ENCODE measurements at places on chromosomes 4 and X.

DNA sequence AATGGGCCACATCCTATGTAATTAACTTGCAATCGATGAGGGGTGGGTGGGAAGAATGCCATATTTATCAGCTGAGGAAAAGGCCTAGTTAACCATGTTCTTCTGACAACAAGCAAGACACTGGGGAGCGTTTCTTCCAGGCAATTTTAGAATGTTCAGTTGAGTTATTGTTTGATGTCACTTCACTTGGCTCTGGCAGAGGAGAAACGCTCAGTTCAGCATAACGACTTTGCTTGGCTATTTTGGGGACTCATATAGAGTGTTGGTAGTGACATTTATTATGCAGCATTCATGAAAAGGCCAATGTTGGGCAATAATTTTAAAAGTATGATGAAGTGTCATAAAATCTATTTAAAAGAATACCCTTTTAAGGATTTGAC, 648 bp downstream of the SYNPO2 start:
- DNase-seq = no peak

GRCh38 chrX:100648458-100649417, 4.7 kb downstream of the SRPX2 start:
- no peak for DNase-seq

DNA sequence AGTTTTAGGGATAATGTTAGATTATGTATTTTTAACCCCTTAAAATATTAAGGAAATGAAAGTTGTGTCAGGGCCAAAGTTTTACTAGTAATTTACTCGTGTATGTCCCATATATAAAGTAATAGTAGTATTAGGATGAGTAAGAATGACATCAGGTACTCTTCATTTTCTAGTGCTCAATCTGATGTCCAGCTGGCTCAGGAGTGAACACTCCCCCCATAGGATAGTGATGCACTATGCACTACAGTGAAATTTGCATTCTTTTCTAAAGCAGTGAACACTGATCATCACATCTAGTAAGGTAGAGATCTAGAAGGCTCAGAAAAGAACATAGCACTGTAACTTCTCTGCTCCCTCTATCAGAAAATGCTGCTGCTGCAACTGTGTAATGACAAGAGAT, 409.7 kb downstream of the GLUD2 start:
- DNase-seq = no peak

DNA sequence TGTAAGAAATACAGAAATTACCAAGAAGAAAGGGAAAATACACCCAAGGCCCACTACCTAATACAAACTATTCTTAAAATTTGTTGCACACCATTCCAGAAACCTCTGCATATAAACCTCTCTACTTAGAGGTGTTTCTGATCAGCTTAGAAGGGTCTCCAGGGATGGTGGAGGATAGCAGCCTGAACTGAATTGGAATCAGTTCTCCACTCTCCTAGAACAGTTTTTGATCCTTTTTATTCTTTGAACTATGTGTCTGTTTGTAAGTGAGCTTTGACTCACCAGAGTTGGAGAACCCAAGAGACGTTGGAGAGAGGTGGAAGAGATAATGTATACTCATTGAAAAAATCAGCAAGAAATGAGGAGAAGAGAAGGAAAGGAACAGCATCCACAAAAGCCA, 96.6 kb upstream of the OTUD4 start:
- no peak for DNase-seq

DNA sequence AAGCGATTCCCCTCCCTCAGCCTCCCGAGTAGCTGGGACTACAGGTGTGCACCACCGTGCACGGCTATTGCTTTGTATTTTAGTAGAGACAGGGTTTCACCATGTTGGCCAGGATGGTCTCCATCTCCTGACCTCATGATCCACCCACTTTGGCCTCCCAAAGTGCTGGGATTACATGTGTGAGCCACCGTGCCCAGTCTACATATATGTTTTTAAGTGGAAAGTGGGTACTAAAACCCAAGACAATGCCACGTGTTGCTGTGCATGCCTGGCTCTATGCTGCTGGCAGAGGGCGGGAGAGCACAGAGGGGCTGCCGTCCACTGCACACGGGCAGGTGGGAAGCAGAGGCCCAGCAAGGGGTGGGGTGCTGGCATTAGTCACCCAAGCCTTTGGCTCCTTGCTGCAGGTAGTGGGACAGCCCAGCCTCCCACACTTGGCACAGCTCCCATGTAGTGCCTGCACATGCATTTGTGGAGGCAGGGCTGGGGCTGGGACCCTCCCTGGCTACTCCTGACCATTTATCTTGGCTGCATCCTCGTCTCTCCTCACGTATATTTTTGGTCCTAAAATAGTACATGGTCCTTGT, 3.5 kb downstream of the EMD start:
- DNase-seq = no peak

GRCh38 chrX:63652086-63652765, 132.8 kb downstream of the ARHGEF9 start:
- DNase-seq = no peak

DNA sequence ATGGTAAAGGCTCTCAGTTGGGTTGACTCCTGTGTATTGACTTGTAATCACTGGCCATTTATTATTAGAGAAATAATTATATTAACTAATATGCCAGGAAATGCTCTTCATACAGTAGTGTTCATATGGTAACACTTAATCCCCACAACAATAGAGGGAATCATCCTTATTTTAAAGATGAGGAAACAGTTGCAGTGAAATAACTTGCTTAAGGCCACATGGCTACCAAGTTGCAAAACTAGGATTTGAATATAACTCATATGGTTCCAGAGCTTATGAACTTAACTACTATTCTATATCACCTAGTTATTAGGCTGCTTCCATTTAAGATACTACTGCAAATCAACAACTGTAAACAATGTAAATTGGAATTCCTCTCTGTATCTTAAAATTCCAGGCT, 143.5 kb upstream of the HPGD start:
- DNase-seq = no peak

- no peak for DNase-seq
Observed at GRCh38 chr4:150070464-150071170, 7.6 kb upstream of the DCLK2 start.

DNA sequence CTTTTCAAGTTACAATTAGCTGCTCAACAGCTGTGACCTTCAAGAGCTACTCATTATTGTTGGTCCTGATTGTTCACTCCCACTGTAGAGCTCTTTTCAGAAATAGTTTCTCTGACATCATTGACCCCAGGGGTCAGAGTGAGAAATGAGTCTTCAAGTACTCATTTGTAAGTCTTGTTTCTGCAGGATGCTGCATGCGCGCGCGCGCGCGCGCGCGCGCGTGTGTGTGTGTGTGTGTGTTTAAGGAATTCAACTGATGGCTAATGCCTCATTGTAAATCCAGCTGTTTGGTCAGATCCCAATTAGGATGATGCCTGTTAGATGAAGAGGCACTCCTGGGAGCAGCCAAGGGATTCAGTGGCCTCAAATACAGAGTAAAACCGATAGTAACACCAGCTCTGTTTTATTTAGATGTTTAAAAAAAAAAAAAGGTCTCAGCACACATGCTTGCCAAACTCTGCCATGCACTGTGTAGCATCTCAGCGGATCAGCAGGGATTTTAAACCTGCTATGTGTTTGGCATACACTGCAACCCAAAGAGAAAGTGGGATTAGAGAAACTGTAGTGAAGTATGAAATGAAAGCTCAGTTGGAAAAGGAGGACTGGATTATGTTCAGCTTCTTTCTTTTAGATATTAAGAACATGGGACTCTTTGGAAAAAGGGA, 332.3 kb downstream of the ADGRL3 start:
- DNase-seq = no peak

DNA sequence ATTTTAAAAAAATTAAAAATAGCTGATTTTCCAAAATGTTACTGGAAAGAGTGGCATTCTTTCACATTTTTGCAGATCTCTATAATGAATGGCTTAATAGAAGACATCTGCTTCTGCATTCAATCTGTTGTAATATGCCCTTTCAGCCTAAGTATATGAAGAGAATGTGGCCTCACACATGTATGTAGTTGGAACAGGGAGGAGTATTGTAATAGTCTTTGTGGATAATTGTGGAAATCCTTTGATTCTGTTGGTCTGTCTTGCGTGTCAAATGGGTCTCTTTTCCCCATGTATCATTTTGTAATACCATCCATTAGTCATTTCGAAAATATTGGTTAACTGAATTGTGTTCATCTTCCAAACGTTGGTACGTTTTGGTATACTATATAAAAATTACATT, 11.6 kb downstream of the TXLNG start:
- DNase-seq = no peak

DNA sequence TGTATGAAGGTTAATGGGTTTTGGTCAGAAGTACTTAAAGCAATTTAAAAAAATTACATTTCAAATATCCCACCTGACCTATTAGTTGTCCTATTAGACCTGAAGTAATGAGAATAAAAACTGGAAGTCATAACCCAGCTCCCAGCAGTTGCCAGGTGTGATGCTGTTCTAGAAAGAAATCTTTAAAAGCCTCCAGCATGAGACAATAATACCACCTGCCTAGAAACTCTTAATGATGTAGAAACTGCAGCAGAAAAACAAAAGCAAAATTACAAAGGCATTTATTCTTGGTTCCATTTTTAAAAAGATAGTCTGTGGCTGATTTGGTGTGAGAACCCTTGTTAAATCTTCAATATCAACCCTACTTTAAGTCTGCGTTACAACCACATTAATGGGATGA, 1137.7 kb upstream of the TENM3 start:
- no peak for DNase-seq

- DNase-seq = no peak
Observed at GRCh38 chr4:6188687-6189305, 11.6 kb downstream of the JAKMIP1 start.

DNA sequence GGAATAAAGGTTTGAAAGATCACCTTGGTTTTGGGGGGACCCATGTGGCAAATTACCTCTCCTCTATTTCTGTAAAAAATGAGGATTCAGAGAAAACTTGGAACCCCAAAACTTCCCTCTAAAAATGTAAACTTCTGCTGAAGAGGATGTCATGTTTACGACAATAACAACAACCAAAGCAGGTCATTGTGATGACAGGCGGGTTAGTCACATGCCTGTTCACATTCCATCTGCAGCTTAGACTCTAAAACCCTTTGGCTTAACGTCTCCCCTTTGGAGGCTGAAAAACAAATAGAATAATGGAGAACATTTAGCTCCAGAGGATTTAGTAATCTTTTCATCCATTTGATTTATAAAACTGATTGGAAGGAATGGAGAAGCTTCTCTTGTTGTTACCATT, 75.0 kb upstream of the FAM9C start:
- DNase-seq = no peak

DNA sequence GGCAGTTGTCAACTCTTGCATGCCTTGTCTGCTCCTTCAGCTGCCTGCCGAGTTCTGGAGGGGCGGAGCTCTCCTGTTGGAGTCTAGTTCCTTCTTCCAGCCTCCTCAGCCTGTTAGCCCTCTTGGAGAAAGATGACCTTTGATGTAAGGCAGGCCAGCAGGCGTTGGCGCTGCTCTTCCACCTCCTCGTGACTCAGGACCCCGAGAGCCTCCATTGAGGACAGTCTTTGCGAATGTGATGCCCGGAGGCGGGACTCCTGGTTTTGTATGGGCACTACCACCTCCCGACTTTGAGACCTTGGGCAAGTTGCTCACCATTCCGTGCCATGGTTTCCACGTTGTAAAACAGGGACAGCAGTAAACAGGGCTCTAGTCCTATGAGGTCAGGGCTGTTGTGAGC, 108.3 kb downstream of the TENM3 start:
- DNase-seq = no peak

- no peak for DNase-seq
Observed at GRCh38 chr4:116122124-116122523, 963.3 kb downstream of the TRAM1L1 start.

GRCh38 chr4:173910891-173911290, 372.6 kb downstream of the FBXO8 start:
- DNase-seq = no peak

GRCh38 chrX:39855748-39856129, 242.0 kb downstream of the BCOR start:
- peak; percentile 89 for DNase-seq

DNA sequence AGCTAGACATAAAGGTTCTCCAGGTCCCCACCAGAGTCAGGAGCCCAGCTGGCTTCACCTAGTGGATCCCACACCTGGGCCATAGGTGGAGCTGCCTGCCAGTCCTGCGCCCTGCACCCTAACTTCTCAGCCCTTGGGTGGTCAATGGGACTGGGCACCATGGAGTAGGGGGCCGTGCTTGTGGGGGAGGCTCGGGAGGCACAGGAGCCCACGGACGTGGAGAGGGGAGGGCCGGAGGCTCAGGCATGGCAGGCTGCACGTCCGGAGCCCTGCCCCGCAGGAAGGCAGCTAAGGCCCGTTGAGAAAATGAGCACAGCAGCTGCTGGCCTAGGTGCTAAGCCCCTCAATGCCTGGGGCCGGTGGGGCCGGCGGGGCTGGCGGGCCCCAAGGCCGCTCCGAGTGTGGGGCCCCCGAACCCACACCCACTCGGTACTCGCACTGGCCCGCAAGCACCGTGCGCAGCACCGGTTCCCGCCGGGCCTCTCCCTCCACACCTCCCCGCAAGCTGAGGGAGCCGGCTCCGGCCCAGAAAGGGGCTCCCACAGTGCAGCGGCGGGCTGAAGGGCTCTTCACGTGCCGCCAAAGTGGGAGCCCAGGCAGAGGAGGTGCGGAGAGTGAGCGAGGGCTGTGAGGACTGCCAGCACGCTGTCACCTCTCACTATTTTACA, 291.1 kb downstream of the KLHL4 start:
- DNase-seq = no peak

- DNase-seq = peak; percentile 75
Observed at GRCh38 chrX:153032397-153033118, 23.7 kb upstream of the PNMA3 start.

GRCh38 chr4:119314356-119314755, 7.6 kb downstream of the FABP2 start:
- peak; percentile 64 for DNase-seq

GRCh38 chr4:121680571-121680970, 16.2 kb downstream of the ANXA5 start:
- no peak for DNase-seq

DNA sequence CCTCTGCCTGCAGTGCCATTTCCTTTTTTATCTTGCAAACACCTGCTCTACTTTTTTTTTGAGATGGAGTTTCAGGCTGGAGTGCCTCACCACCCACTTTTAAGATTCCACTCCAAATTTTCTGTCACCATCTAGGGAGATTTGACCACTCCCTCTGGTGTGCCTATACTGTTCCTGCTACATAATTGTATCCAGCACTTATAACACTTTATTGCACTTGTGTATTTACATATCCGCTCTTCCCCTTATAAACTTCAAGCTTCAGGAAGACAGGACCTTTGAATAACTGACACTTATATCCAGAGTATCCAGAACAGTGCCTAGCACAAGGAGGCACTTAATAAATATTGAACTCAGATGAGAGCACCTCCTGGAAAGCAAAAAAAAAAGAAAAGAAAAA, 6.2 kb upstream of the CENPI start:
- no peak for DNase-seq

DNA sequence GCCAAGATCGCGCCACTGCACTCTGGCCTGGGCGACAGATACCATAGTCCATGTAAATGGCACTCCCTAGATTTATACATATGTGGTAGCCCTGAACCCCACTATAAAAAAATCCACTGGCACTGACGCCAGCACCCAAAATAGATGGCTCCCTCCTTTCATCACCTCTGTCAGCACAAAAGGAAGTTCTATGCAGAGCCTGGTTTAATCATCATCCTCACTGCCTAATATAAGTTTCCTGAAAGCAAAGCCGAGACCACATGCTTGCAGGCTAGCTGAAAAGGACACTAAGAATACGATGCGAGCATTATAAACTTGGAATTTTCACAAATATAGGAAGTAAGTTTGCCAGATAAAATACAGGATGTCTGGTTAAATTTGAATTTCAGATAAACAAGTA, 27.5 kb upstream of the DOCK11 start:
- DNase-seq = no peak

GRCh38 chr4:141022111-141022695, 111.1 kb downstream of the RNF150 start:
- no peak for DNase-seq
